ENCODE measurements at places on chromosomes 2 and 18. TPM values are rescaled to one million over a fixed set of nuclear protein-coding genes. Genes with fewer than 3 reads are reported as not detected.

DNA sequence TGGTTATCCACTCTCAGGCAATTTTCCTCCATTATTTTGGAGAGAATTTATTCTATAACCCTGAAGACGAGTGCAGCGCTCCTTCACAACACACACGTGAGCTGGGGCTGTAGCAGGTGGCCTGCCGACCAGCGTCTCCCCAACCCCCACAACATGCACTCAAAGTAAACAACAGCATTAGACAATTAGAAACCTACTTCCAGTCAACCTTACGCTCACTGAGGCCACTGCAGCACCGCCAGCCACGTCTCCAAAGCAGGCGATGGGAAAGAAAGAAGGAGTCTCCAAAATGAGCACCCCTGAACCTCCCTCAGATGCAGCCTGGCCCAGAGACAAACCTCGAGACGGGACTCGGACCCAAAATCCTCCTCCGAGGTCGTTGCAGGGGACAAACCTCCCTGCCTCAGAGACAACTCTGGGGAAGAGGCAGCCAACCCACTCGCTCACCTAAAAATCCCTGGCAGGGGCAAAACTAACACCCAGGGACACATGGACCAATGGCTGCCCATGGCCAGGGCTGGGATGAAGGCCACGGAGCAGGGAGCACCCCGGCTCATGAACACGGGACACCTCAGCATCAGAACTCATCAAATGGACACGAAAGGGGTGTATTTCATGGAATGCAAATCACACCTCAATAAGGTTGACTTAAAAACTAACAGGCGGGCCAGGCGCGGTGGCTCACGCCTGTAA, 2.6 kb downstream of the SLC66A2 start:
- no peak for DNase-seq

DNA sequence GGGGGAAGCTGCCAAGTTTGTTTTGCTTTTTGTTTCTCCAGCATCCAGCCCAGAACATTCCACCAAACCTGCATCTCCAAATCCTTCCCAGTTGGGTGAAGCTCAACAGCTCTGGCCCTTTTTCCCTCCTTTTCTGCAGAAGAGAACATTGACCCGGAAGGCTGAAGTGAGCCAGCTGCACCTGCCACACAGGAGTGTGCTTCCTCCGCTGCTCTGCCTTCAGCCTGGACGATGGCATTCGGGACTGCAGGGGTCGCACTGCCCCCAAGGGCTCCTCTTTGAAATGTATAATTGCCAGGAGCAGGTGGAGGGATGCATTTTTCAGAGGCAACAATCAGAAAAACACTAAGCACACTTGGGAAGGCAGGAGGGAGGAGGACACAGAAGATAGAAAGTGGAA, 41.8 kb downstream of the ST8SIA5 start:
- no peak for DNase-seq

Gene RTTN
- 36.4 TPM for total RNA-seq

- no peak for DNase-seq
Observed at GRCh38 chr2:179248024-179248348, 16.6 kb downstream of the SESTD1 start.

DNA sequence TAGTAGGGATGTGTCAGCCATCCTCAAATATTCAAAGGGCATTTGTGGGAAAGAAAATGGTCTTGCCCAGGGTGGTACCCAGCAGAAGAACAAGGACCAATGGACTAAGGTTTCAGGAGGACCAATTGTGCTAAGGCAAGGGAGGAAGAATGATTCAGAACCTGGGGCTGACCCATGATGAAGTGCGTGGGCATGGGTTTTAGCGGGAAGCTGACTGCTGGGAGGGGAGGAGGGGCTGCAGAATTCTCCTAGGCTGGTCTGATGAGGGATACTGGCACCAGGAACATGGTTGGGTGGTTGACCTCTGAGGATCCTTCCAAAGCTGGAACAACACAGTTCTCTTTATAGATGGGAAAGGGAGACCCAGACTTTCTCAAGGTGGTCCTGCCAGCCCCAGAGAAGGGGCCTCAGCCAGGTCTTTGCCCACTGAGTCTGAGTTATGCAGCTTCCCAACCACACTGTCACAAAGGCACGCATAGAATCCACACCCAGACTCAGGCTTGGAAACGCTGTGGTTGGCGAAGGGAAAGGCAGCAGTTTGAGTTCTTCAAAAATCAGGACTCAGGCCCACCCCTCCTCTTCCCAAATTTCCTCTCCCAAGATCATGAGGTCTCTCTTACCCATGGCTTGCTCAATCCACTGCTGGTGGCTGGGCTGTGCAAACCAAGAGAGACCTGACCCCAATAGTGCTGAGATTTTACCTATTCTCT, 37.3 kb downstream of the MARCO start:
- DNase-seq, result no peak

DNA sequence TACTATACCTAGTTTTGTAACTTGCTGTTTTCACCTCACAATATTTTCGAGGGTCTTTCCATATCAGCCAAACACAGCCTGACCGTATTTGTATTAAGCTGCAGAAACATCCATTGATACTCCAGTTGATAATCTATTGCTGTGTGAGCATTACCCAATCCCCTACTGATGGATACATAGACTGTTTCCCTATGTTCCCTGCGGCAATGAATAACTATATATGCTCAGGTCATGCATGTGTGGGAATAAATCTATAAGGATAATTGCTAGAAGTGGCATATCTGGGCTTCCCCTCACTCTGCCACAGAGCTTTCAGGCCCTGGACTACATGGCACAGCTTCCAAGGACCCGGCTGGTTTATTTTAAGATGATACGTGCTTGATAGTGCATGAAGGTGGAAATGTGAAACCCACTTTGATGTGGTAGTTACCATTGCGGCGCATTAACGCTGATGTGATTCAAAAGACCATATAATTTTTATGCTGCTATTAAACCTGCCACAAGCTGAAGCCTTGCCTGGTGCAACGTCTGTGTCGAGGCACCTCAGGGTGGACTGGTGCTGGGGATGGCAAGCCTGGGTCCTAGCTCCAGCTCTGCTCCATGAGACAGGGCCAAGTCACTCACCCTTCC, 130.8 kb upstream of the MSH6 start:
- DNase-seq, result no peak

GRCh38 chr18:48468151-48468550, 59.0 kb upstream of the ZBTB7C start:
- DNase-seq, result no peak

Gene SELENOI
- 42.8 TPM for total RNA-seq

- DNase-seq, result no peak
Observed at GRCh38 chr2:133346654-133347053, 221.6 kb downstream of the NCKAP5 start.

DNA sequence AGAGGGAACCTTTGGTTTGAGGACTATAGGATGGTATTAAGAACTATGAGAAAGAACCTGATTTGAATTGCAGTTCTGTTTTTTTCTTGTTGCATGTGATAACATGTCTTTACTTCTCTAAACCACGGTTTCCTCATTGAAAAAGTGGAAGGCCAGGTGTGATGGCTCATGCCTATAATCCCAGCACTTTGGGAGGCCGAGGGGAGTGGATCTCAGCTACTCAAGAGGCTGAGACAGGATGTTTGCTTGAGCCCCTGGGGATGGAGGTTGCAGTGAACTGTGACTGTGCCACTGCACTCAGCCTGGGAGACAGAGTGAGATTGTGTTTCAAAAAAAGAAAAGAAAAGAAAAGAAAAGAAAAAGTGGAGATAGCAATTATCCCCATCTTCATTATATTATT, 32.3 kb downstream of the SCN9A start:
- no peak for DNase-seq

- no peak for DNase-seq
Observed at GRCh38 chr2:202510911-202511310, 123.9 kb upstream of the FAM117B start.

GRCh38 chr2:230473378-230473777, 57.4 kb downstream of the SP100 start:
- peak; percentile 22 for DNase-seq

DNA sequence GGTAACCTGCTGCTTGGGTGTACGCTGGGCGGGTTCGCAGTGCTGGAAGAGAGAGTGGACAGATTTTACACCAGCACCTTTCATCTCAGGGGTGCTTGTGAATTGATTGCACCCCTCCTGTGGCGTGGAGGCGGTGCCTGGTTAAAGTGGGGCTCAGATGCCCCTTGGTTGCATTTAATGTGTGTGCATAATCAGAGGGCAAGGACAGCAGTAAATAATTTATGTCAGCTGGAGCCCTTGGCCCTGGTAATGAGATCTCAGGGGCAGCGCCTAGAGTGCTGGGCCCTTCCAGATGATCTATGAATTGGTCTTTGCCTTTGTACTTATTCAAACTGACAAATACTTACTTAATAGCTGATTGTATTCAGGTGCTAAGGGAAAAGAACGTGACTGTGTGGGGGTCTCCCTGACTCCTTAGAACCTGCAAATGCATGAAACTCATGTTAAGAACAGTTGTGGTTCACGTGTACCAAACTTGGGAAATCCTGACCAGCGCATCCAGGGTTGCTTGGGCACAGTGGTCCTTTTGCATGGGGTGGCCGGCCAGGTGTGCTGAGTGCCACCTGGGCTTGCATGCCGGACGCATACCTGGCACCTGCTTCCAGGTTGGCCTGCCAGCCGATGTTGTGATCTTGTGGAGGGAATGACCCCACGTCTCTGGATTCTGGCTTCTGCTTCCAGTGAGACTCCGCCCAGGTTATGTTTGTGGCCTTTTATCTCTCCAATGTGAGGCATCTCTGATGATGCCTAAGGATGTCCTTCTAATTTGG, 118.5 kb downstream of the AGAP1 start:
- no peak for DNase-seq

Gene GPR35
- total RNA-seq, result 11.0 TPM

Gene SCYGR7
- not detected for total RNA-seq

- no peak for DNase-seq
Observed at GRCh38 chr2:80454628-80455027, 150.1 kb upstream of the LRRTM1 start.
